WERI-Rb-1 (cell line): ENCODE measurements at places on chromosomes 5 and 9.

- no peak for DNase-seq
Observed at GRCh38 chr9:74609671-74610405, 112.7 kb downstream of the RORB start.

DNA sequence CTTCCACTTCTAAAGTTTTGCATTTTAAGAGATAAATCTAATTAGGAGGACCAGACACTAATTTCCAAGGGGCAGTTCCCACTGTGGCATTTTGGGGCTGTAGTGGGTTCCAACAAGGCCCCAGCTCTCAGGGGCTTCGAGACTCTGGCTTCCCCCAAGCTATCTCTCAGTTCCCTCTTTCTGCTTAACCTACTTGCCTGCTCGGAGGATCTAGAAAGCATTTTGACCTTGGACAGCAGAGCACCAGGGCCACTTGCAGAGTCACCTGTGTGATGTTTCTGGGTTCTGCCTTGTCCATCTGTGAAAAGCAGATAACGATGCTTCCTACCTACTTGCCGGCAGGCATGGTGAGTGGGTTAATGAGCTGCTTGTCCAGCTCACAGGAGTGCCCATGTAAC is 175.4 kb downstream of the MED10 start:
- DNase-seq, result no peak

DNA sequence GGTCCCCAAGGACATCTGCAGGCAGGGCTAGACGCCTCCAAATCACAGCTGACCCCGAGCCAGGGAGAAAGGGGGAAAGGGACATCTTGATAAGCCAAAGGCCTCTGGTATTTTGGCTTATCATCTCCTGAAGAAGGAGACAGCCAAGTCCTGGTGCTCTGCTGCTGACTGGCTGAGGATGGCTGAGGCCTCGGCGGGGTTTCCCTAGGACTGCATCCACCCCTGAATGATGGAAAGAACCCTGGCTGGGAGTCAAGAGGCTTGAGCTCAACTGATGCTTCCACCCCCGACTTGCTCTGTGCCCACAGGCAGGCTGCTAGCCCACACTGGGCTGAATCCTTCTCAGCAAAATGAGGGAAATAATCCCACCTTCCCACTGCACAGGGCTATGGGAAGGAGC is 30.9 kb upstream of the HRH2 start:
- no peak for DNase-seq

GRCh38 chr5:154517181-154517580 is 39.2 kb upstream of the HAND1 start:
- DNase-seq, result no peak

- no peak for DNase-seq
Observed at GRCh38 chr9:36713515-36714490, 141.1 kb downstream of the MELK start.

- no peak for DNase-seq
Observed at GRCh38 chr9:108282872-108283271, 572.9 kb downstream of the ACTL7B start.

GRCh38 chr9:125272697-125273096 is 11.1 kb downstream of the GAPVD1 start:
- no peak for DNase-seq

DNA sequence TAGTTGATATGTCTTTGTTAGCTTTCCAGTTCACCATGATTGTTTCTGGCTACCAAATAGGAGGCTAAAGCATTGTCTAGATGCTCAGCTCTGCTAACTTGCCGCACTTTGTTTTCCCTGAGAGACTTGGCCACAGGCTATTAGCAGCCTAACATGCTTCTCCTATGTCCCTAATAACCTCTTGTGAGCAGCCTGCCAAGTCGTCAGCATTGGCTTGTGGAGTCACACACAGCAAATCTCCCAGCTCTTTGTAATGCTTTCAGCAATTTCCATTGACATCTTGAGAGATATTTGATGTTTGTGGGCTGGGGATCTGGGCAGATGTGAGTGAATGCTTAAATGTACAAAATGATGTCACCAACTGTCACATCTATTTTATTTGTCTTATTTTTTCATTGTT is 346.9 kb downstream of the KDM4C start:
- DNase-seq, result no peak

GRCh38 chr9:6566409-6567139 is 79.0 kb downstream of the GLDC start:
- no peak for DNase-seq

GRCh38 chr5:75839547-75839946 is 122.3 kb upstream of the POC5 start:
- DNase-seq, result no peak

DNA sequence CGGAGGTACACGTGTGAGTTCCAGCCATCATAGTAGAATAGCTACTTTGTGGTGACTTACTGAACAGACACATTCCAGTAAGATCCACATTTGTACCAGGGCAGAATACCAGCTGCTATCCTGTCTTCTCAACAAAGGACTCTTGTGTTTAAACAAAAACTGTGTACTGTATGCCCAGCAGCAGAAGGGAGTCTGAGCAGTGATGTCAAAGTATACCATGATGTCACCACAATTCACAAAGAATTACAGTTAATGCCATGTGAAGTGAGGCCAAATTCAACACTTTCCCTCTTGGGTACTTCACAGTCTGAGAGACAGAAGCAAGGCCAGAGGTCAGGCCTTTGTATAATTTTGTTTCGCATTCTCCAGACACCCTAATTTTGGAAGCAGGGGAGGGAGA is 137.0 kb downstream of the ADAMTSL1 start:
- no peak for DNase-seq

DNA sequence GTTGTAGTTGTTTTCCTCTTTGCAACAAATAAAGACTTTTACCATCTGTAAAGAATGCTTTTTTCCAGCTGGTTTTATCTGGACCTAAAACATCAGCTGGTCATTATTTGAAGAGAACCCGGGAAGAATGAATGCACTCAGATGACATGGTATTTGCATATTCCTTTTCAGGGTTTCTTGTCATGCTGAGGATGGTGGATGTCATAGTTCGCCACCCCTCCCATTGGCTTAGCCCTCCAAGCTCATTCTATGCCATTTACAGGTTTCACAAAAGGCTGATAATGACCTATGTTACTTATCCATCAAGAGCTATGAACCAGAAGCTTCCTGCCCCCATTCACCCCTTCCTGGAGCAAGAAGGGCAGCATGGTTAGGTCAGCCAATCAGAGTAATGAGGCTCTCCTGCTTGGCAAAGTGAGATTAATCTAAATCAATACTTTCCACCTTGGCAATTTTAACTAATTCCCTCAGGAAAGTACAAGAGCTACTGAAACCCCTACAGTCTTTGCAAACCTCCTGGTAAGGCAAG is 440.5 kb upstream of the TLE4 start:
- DNase-seq, result peak; percentile 52

DNA sequence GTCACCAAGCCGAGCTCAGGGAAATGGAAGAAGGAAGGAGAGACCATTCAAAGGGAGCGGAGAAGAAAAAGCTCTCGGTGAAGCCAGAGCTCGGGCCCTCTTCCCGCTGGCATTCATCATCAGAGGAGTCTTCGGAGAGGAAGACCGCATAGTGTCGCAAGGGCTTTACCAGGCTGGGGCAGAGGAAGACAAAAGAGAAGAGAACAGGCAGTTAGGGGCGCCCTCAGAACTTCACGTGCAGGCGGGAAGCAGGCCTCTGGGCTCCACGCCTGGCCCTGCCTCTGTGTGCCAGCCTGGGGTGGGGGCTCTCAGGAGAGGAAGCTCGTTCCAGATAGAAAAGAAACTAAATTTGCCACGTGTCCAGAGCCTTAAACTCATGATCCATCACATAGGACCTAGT is 31.7 kb downstream of the CRB2 start:
- DNase-seq, result no peak

- no peak for DNase-seq
Observed at GRCh38 chr9:98031935-98032334, 24.6 kb upstream of the NANS start.

- DNase-seq, result no peak
Observed at GRCh38 chr5:5315068-5315980, 107.2 kb upstream of the ICE1 start.

GRCh38 chr5:172833686-172834414 is at the start of gene ERGIC1:
ERGIC1 (plus strand) TSS chr5:172834251; CDS start chr5:172834414, 163 bp downstream.
- peak; percentile 84 for DNase-seq

DNA sequence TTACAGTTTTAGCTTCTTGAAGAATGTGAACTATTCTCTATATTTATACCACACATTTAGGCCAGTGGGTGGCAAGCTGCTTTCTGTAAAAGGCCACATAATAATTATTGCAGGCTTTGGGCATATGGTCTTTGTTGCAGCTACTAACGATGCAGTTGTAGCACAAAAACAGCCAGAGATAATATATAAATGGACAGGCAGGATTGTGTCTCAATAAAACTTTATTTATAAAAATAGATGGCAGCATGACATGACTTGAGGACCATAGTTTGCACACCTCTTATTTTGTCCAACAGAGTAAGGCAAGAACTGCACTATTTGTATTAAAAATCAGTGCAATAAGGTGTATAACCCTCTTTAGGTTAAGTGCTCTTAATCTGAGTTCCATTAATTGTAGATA is 415.0 kb downstream of the ANXA1 start:
- no peak for DNase-seq

DNA sequence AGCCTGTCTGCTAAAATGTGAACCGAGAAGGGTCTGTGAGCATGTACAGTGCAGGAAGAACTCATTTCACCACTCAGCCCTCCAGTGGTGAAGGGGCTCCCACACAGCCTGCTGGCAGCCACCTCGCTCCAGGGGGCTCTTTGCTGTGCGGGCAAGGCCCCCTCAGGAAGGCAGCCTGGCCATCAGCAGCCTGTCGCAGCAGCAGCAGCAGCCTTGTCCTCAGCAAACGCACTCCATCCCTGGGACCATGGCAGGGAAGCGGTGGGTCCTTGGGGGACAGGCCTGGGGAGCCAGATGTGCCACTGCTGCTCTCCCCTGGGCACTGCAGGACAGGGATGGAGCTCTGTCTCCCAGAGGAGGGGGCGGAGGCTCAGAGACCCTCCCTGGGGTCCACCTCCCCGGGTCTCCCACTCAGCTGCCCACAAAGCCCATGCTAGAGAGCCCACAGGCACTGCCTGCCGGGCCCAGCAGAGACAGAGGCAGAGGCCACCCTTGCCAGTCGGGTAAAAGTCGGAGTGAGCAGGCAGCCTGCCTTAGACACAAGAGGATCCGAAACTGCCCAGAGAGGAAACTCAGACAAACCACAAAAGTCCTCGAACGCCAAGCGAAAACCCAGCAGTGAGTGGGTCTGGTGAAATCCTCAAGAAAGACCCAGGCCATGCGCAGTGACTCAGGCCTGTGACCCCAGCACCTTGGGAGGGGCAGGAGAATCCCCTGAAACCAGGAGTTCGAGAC is 8.0 kb downstream of the BRD3 start:
- no peak for DNase-seq

DNA sequence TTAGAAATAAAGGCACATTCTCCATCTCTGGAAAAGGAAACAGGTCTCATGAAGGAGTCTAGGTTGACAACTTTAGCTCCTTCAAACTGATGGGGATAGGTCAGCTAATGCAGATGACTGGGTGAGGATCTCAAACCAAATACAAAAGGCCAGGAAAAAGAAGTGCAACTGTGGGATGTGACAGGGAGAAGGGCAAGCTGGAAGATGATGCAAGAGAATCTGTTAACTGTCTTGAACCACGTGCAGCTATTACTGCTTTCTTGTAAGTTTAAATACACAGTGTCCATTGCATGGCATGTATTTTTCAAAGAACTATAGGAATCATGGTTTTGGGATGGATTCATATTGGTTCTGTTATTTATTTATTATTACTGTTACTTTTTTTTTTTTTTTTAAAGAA is 331.8 kb downstream of the NDUFS4 start:
- DNase-seq, result no peak

- peak; percentile 64 for DNase-seq
Observed at GRCh38 chr9:13033959-13034693, 245.4 kb downstream of the MPDZ start.

DNA sequence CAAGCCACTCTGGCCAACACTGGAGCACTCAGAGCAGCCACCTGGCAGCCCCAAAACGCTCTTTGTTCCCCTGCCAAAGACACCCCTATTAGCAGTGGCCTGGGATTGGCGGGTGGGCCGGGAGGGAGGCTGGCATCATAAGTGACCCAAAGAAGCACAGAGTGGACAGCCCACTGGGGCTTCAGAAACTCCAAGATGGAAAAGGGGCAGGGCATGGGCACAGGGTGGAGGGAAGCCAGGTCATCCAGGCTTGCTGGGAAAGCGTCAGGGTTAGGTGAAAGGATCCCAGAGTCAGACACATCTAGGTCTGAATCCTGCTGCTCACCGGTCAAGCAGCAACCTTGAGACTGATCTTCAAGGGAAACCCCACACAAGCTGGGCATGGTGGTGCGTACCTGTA is 14.8 kb downstream of the EEIG1 start:
- no peak for DNase-seq

DNA sequence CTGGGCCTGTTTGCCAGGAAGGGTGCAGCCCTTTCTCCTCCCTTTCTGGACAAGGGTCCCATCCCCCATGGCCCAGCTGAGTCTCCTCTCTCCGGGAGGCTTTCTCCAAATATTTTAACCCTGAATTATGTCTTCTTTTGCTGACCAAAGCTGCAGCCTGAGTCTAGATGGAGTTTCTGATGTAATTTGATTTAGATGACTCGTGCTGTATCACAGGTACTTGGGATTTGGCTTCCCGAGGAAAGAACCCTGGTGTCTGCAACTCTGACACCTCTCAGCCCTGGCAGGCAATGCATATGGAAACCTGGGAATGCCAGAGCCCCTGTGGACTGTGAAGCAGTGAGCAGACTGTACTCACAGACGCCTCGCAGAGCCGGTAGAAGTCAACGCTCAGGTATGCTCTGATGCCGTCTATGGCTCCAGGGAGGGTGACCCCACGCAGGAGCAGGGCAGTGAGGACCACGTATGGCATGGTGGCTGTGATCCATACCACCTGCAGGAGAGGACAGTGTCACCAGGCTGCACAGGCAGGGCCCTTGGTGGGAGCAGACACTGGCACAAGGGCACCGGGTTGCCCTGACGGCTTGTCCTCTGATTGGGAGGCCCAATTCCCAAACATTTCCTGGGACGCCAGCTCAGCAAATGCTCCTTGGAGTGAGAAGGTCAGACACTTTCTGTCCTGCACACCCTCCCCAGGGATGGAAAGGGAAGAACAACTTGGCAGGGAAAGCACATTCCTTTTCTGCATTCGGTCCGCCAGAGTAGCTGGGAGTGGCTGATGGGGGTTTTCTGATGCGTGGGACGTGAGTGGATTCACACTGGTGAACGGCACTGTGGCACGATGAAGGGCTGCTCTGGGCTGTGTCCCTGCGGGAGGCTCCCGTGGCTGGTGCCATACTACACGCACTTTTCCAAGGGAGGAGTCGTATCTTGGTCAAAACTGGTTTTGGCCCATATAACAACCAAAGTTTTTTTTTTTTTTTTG is 24.7 kb downstream of the SLC6A3 start:
- DNase-seq, result peak; percentile 4

DNA sequence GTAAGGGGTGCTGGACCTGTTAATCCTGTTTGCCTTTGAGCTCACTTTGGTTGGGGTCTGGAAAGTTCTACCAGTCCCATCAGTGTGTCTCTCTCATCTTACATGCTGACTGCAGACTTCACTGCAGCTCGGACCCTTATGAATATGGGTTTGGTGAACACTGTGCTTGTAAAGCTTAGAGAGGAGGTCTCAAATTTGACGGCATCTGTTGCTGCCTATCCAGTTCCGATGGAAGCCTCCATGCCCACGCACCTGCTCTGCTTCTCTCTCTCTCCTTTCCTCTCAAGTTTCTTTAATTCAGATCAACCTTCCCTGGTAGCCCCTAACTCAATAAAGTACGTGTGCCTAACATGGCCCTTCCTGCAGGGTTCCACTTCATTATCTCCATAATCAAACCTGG is 217.9 kb downstream of the HSPA4 start:
- no peak for DNase-seq

- DNase-seq, result no peak
Observed at GRCh38 chr5:135584918-135585317, 6.1 kb upstream of the CXCL14 start.
